ENCODE measurements at places on chromosomes 3 and 15.

- DNase-seq: no peak
Observed at GRCh38 chr3:60189304-60189703, 1061.9 kb downstream of the FHIT start.

- DNase-seq: no peak
Observed at GRCh38 chr3:58334013-58334321, 1.3 kb downstream of the PXK start.

- no peak for DNase-seq
Observed at GRCh38 chr15:70103880-70104626, 6.3 kb upstream of the TLE3 start.

DNA sequence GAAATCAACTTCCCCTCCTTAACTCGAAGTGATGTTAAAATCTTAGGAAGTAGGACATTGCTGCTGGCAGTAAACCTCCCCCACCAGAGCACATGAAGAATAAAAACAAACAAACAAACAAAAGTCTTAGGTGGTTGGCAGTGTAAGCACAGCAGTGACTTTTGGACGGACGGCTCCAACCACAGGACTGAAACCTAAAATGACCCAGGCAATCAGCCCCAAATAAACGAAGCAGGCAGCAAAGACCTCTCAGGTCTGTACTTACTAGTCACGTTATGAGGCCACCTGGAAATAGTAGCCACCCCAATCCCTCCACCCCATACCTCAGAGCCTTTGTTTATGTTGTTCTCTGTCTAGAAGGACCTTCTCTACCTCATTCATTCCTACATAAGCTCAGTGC lies 33.5 kb upstream of the HES1 start:
- DNase-seq: no peak

DNA sequence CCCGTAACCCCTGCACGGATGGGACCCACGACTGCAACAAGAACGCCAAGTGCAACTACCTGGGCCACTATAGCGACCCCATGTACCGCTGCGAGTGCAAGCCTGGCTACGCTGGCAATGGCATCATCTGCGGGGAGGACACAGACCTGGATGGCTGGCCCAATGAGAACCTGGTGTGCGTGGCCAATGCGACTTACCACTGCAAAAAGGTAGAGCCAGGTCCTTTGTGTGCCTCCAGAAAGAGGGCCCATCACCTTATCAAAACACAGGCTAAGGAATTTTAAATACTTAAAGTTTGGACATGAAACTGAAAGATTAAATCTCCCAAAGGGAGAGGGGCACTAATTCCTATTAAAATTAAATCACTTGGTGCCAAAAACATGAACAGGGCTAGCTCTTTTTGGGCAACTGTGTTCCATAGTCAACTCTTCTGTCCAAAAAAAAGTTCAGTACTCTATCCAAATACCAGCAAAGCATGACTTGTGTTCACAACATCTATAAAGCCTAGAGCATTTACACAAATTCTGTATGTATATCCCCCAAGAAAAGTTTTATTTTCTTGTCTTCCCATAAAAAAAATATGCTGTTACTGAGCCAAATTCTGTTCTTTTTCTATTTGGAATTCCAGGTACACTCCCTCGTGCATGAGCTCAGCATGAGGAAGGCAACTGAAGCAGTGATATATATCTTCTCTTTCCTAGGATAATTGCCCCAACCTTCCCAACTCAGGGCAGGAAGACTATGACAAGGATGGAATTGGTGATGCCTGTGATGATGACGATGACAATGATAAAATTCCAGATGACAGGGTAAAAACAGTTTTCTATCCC lies 9.2 kb downstream of the THBS1 start:
- no peak for DNase-seq

DNA sequence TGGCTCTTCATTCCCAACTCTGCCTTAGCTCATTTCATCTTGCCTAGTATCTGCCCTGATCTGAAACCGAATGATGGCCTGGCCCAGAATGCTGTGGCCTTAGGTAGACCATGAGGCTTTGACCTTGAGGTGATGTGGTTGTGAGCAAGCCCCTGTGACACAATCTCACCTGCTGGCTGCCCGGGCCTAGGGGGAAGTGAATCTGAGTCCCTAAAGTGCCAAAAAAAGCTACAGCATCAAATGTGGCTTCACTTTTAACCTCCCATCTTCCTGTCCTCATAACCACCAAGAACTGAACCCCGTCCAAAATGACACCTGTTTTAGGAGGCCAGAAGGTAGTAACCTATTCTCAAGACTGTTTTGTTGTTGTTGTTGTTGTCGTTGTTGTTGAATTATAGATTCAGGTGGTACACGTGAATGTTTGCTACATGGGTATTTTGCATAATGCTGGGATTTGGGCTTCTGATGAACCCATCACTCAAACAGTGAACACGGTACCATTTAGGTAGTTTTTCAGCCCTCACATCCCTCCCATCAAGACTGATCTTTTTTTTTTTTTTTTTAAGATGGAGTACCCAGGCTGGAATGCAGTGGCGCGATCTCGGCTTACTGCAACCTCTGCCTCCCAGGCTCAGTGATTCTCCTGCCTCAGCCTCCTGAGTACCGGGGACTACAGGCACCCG lies 54.6 kb downstream of the MCCC1 start:
- no peak for DNase-seq

- DNase-seq: no peak
Observed at GRCh38 chr3:10319251-10319650, 1.7 kb downstream of the SEC13 start.

- no peak for DNase-seq
Observed at GRCh38 chr3:114718898-114719210, 425.0 kb downstream of the TIGIT start.

GRCh38 chr3:98008855-98009254 lies 26.3 kb downstream of the GABRR3 start:
- no peak for DNase-seq

DNA sequence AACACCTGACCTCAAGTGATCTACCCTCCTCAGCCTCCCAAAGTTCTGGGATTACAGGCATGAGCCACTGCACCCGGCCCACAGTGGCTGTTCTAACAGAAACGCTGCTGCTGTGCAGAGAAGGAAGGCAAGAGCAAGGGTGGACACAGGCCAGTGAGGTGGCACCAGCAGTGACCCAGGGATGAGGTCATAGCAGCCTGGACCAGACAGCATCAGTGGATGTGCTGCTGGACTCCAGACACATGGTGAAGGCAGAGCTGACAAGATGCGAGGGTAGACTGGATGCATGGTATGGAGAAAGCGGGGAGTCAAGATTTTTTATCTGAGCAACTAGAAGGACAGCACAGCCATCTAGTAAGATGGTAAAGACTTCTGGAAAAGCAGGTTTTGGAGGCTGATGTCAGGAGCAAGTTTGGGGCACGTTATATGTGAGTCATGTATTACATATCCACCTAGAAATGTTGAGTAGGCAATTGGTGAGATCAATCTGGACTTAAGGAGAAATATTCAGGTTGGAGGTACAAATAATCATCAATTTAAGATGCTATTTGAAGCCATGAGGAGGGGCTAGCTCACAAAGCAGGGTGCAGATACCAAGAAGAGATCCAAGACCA lies 22.1 kb upstream of the TJP1 start:
- DNase-seq: no peak

DNA sequence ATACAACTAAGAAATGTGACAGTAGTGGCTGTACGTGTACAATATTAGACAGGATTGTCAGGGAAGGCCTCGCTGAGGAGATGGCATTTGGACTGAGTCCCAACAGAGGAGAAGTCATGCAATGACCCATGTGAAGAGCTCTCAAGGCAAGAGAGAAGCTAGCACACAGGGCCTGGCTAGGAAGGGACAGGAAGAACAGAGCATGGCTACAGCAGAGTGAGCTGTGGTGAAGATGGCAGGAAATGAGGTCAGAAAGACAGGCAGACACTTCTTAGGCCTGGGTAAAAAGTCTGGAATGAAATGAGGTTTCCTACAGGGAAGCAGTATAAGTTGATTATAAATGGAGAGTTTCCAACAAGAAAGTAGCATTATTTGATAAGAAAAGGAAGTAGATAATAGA lies 33.2 kb upstream of the LEKR1 start:
- no peak for DNase-seq

GRCh38 chr3:190024912-190025311 lies 95.8 kb downstream of the P3H2 start:
- no peak for DNase-seq

- no peak for DNase-seq
Observed at GRCh38 chr3:192923731-192924130, 6.1 kb upstream of the MB21D2 start.

- no peak for DNase-seq
Observed at GRCh38 chr3:123305192-123305591, 103.4 kb downstream of the SEC22A start.

DNA sequence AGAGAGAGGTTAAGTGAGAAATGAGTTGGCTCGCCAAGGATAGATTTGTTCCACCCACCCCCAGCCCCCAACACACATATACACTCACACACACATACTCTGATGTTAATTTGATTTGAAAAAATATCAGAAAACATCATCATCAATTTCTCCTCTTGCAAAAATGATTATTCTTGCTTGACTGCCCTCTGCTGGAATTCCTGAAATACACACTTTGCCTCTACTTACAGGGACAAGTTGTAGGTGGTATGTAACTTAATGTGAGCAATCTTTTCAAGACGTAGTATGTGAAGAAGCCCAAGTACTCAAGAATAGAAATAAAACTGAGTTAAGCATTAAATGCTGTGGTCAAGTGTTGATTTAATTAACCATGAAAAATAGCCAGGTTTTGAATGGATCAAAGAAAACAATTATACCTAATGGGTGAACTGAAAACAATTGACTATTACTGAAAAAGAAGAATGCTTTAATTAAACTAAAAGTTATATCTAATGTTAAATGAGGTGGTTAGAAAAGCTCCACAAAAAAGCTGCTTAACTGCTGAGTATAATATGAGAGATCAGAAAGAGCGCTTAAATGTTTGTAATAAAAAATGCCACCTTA lies 46.6 kb upstream of the MDFIC2 start:
- peak; percentile 10 for DNase-seq

DNA sequence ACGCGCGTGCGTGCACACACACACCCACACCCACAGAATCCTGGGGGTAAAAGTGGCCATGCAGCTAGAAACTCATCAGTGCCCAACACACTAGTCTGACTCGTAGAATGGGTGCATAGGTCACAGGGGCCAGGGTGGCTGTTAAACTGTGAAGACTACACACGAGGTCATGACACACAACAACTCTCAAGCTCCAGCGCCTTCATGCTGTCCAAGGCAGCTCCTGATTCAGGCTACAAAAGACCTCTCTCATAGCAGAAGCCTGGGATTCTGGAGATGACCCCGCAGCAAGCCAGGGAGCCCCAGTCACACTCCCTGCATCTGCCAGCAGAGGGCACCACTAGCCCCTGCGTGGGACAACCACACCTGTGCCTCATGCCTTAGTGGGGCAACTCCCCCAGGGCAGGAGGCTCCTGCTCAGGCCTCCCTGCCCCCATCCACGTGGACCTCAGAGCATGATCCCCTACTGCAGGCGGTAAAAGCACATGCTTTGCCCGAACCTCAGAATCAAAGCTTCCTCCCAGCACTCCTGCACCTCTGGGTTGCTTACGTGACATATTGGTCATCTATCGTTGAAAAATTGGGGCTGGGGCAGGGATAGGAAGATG lies 93.1 kb downstream of the LRIG1 start:
- DNase-seq: peak; percentile 93

GRCh38 chr3:142645236-142645793 lies 49.1 kb downstream of the PLS1 start:
- DNase-seq: no peak

GRCh38 chr3:12046406-12046805 lies 42.2 kb downstream of the SYN2 start:
- DNase-seq: no peak

DNA sequence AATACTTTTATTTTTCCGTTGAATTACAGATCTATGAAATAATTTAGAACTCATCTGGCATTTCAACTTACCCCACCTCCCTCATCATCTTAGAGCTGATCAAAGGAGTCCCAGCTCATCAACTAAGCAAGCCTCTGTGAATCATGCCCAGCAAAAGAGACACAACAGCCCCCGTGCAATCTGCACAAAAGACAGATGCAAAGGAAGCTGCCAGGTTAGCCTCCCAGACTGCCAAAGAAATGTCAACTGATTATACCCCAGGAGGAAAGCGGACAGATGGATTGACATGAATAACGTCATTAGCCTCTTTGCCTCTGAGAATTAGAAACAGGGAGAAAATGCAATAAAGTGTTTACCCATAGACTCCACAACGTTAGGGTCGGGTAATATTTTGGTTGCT lies 75.0 kb downstream of the GABRB3 start:
- no peak for DNase-seq
